HCEC 1CT (cell line): ENCODE measurements at places on chromosomes 11 and 22.
A peak's percentile ranks its signal among the peaks of the same experiment; 100 is the strongest.

DNA sequence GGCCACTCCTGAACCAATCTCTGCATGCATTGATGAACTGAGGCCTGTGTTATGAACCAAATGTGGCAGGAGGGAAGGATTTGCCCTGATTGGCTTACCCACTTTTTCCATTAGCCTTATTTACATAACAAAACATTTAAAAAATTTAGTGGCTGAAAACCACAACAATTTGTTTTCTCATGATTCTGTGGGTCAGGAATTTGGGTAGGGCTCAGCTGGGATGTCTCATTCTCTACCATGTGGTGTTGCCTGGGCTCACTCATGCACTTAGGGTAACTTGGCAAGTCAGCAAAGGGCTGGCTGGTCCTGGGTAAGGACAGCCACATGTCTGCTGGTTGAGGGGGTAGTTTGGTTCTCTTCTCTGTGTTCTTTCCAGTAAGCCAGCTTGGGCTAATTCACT is 35.1 kb upstream of the CYP2R1 start:
- peak; percentile 52 for DNase-seq

DNA sequence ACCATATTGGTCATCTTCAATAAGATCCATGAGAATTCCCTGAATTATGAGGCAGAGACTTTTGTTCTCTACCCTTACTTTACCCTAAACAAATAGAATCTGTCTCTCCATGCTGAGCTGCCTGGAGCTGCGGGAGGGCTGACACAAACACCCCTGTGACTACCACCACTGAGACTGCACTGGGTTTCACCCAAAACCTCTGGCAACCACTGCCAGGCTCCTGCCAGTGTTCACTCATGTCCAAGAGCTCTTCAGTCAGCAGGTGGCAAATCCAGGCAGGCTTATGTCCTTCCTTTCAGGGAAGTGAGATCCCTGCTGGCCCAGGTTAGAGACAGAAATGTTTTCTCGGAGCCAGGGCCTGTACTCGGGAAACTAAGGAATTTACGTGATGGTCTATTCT is 1105.3 kb downstream of the LRRC4C start:
- no peak for DNase-seq

GRCh38 chr11:75313513-75314272 is 37.8 kb downstream of the ARRB1 start:
- DNase-seq: peak; percentile 88

- no peak for DNase-seq
Measured at GRCh38 chr22:29150701-29151100, 55.0 kb upstream of the EMID1 start.

- DNase-seq: no peak
Measured at GRCh38 chr11:20933086-20933485, 263.7 kb downstream of the NELL1 start.

DNA sequence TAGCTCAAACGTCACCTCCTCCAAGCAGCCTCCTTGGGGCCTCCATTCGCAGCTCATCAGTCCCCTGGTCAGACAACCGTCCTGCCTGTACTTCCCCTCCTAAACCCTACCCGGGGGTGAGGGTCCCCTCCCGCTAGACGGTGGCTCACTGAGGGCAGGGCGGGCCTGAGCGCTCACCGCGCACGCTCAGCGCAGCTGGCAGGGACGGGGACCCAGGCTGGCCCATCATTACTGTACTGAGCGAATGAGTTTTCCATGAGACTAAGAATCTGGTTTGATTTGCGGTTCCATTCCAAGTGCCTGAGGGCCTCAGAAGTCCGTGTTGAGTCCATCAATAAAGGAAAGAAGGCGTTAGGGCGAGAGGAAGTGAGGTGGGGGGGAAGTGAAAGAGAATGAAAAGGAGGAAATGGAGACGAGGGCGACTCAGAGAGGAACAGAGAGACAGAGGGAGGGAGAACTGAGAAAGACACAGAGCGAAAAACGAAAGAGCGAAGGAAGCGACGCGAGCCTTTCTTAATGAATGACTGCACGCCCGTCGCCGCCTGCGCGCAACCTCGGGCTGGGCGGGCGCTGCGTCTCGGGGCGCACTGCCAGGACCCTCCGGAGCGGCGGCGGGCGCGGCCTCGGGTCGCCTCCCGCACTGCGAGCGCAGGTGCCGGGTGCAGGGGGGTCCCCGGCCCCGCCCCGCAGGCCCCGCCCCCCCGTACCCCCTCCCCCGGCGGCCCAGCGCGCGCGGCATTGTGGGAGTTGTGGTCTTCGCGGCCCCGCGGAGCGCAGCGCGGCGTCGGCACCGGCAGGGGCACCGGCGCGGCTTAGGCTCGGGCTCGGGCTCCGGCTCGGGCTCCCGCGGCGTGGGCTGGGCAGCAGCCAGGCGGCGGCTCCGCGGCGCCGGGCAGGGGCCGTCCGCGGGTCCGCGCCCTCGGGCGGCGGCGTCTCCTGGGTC is at the start of gene ASPHD2:
Gene ASPHD2 (plus strand): TSS at position 746 of the 943 bp plus-strand sequence. CDS start 4,356 bp downstream, outside the sequence.
- DNase-seq: peak; percentile 18

DNA sequence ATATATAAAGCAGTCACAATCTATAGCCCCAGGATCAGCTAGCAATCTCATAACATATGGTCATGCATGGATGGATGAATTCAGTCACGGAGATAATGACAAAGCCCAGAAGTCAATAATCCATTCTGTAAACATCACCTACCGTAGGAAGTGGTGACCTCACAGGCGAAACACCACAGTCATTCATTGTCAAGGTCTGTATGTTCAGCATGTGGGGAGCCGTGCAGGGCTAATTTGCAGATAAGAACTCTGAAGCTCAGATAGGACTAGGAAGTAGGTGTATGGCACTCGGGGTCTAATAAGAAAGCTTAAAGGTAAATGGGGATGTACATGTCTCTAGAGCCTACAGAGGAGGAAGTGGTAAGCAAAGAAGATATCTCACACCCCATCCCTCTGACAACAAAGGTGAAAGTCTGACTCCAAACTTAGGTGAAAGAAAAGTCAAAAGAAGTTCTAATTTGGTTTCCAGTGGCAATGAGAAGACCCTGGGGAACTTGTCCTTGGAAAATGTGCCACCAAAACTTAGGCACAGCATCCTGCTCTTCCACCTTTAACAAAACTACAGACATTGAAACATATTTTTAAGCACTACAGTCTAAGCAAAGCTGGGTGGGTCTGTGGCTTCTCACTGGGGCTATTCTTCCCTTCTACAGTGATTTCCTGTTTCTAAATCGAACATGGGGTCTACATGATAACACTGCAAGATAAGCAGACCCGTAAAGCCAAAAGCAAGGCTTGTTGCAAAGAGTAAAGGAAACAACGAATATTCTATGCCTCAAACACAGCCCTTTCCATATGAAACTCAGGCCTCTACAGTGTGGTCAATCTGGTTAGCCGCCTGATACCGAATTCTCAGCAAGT is 5.2 kb downstream of the CRTAM start:
- no peak for DNase-seq

GRCh38 chr11:69654001-69654659 is 13.2 kb downstream of the CCND1 start:
- DNase-seq: no peak

DNA sequence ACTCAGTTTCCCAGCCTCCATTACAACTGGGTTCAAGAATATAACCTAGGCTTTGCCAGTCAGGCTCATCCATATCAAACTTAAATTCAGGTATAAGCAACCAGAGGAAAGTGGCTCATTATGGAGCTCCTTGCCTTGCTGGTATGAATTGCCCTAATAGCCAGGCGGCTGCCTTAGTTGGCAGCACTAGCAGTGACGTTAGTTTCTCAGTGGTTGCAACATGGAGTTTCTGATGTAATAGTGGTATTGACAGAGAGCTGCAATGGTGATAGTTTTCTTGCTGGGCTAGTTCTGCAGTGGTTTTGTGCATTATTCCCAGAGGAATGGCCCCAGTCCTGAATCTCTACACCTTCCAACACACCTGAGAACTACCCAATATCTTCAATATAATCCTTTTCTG is 3.8 kb upstream of the TMEM123 start:
- no peak for DNase-seq

- DNase-seq: no peak
Measured at GRCh38 chr11:134643115-134644012, 231.3 kb upstream of the B3GAT1 start.

DNA sequence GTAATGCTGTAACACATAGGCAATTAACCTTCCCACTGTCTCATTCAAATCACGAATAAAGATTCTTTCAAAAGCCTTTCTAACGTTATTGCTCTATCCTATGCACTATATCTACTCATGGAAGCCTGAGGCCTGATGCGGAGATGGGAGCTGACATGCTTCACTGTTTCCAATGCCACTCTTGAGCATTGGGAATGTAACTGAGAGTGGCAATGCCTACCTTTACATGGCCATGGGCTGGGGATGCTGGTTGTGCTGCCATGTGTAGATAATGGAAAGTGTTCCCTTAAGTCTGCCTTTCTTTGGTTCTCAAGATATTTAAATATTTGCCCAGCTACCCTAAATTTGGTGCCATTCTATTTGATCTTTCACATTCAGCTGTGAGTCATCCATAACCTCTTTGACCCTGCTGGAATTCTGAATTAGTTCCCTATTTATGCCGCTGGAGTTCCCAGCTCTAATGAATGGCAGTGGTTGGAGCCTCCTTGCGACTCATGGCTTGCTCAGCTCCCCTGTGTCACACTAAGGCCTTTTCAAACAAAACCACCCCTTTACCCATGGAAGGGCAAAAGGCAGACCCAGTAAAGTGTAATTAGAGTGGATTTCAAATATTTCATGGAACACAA is 21.4 kb upstream of the DKK3 start:
- DNase-seq: peak; percentile 63

DNA sequence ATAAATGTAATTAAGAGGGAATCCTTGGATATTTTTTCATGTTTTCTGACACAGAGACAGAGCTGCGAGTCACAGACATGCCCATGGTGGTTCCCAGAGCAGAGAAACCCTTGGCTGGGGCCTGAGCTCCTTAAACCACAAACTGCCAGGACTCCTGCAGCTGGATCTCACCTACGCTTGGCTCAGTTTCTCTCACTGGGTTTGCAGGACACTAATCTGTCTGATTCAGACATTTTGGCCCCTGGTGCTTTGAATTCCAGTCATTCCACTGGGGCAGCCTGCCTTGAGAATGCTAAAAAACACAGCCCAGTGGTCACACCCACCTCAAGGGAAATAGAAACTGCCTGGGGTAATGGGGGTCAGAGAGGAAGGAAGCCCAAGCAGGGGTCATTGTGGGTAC is 122.6 kb downstream of the CCDC81 start:
- DNase-seq: no peak

GRCh38 chr11:85133636-85134035 is 493.5 kb downstream of the DLG2 start:
- DNase-seq: no peak

DNA sequence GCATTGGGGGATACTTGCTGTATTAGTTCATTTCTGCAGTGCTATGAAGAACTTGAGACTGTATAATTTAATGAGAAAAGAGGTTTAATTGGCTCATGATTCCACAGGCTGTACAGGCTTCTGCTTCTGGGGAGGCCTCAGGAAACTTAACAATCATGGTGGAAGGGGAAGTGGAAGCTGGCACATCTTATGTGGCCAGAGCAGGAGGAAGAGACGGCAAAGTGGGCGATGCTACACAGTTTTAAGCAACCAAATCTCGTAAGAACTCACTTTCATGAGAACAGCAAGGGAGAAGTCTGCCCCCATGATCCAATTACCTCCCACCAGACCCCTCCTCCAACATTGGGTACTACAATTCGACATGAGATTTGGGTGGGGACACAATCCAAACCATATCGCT is 55.1 kb downstream of the TMPRSS5 start:
- no peak for DNase-seq

GRCh38 chr11:3014057-3014938 is 22.2 kb upstream of the NAP1L4 start:
- DNase-seq: no peak

DNA sequence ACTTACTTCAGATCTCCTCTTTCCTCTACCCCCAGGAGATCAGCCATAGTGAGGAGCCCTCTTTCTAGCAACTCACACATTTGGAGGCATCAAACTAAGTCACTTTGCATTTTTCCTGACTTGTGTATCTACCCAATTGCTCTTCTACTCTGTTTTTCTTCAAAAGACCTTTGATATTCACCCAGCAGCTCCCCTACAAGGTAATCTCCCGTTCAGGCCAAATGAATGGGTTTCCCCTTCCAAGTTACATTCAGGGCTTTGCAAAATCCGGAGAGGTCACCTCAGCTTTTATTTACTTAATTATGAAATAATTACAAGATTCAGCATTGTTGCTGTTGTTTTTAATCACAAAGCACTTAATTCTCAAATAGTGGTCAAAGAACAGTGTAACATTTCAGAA is 6.1 kb downstream of the LARGE1 start:
- no peak for DNase-seq

DNA sequence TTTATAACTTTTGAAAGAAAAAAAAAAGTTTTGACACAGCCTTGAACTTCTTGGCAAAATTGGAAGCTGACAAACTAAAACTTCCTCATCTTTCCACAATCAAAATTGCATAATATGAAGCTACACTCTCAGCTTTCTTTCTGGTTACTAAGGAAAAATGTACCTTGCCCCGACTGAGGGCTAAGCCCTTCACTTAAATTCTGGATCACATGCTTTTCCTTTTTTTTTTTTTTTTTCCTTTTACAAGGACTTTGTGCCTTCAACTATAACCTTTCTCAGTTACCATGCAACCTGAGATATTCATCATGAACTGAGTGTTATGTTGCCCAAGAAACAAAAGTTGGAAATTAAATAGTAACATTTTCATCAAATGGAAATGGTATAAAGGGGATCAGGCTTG is 188.5 kb upstream of the CARD18 start:
- no peak for DNase-seq

DNA sequence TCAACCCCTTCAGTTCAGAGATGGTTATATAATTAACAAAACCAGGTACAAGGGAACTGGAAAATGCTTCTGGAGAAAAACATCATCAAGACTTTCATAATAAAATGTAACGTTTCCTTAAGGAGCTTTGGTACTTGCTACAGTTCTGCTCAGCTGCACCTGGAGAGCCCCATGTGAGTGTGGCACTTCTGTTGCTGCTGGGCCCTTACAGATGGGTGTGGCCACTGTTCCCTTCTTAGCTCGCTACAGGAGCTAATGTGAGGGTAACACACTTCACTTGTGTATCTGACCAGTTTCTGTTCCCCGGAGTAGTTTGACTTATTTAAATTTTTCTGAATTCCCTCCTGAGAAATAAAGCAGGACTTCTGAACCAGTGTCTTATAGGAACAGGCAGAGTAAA is 4.0 kb downstream of the POU2AF3 start:
- no peak for DNase-seq

DNA sequence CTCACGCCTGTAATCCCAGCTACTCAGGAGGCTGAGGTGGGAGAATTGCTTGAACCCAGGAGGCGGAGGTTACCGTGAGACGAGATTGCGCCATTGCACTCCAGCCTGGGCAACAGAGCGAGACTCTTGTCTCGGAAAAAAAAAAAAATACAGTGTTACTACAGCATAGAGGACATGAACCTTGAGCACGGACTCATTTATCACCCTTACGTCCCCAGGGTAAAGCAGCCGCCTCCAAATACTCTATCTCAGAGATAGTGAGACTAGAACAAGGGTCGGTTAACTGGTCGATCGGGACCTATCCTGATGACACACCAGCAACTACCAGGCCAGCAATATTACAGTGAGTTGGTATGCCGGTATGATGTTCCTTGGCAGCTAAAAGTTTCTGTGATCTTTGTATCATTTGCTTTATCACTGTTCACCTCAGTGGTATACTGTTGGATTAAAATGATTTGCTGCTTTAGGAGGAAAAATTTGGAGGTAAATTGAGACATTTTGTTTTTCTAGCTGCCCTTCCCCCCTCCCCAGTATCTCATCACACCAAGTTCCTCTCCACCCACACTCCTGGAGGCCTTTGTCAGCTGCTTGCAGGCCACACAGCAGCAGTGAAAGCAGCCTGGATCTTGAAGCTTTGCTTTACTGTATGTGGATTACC is 7.0 kb upstream of the SIDT2 start:
- no peak for DNase-seq
